ENCODE measurements at places on chromosomes 6 and 20.

- no peak for DNase-seq
Measured at GRCh38 chr6:52558266-52559000, 18.4 kb downstream of the TRAM2 start.

DNA sequence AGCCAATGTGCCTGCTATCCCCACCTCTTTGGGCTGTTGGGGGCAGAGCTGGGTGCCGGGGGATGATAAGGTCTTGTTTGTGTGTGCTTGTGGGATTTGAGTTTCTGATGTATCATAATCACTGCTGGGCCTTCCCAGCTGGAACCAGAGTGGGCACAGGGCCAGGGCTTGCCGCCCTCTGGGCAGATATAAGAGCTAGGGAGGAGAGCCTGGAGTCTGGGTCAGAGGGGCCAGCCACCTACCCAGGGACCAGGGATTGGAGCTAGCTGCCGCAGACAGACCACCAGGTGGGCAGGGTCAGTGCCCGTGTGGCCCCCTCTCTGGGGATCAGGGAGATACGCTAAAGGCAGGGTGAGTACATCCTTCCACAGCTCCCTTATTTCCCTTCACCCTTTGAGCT lies 3.1 kb upstream of the TLDC2 start:
- no peak for DNase-seq

DNA sequence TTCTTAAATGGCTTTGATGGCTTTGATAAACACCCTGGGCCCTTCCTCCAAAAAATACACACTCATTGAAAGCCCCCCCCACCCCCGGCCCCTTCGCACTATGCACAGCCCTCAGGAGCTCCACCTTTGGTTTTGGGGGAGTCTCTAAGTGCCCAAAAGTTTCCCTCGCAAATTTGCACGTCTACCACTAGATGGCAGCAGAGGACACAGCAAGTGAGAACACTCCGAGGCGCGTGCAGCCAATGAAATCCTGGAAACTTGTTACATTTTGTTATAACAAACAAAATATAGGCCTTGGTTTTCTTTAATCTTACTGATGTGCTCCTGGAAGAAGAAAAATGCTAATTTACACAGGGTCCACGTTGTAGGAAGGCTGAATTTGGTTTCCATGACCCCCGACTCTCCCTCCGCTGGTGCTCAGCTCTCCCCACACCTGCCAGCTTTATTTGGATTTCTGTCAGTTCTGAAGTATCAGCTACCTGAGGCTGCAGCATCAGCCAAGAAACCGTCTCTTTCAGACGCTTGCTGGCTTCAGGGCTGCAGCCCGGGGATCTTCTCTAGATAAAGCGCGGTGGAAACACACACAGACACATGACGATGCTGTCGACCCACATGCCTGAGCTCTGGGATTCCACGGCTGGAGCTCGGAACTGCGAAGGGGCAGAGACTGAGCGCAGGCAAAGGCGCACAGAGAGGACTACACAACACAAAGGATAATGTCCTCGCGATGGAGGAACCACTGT lies 148.3 kb upstream of the RPS6KA2 start:
- DNase-seq = peak; percentile 27

GRCh38 chr6:110537208-110538123 lies 61.1 kb upstream of the SLC22A16 start:
- DNase-seq = peak; percentile 96

GRCh38 chr20:14644306-14645097 lies 307.1 kb upstream of the FLRT3 start:
- DNase-seq = no peak

GRCh38 chr6:2021713-2022125 lies 223.7 kb downstream of the GMDS start:
- no peak for DNase-seq

DNA sequence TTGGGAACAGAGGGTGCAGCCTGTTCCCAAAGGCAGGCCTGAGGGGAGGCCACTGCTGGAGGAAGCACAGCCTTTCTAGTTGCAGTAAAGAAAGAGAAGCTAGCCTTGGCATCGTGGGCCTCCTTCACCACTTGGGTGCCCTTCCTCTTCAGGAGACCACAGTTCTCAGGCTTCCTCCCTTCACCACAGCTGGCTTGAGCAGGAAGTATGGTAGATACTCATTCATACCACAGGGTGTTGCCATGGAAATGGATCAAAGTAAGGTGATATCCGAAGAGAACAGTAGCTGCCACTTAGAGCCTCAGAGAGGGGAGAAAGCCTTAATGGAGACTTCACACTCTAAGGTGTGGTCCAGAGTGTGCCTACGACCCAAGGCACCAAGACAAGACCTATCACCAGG lies 120.4 kb upstream of the RIPOR2 start:
- no peak for DNase-seq

GRCh38 chr6:78810146-78810545 lies 57.2 kb upstream of the IRAK1BP1 start:
- DNase-seq = peak; percentile 12

DNA sequence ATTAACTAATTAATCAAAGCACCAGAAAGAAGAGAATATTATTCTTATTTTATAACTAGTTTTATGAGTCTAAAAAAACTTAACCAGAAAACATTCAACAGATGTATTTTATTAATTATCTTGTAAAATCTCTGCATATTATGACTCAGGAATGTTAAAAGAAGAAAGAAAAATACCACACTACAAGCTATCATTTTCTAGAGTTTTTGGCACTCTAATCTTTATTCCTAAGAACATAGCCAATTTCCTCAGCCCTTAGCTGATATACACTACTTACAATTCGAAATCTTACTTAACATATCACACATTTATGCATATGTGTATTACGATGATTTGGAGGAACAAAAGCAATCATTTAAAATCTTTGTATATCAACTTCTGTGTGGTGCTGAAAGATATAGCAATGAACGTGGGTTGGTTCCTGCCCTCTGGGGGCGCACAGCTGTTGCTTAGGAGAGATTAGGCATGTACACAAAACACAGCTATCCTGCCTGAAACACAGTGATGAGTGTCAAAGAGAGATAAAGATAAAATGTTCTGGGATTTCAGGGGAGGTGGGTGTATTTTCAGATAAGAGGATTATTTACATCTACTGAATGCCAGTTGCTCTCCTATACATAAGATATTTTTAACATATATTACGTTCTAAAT lies 404.5 kb downstream of the SYNE1 start:
- DNase-seq = peak; percentile 10

DNA sequence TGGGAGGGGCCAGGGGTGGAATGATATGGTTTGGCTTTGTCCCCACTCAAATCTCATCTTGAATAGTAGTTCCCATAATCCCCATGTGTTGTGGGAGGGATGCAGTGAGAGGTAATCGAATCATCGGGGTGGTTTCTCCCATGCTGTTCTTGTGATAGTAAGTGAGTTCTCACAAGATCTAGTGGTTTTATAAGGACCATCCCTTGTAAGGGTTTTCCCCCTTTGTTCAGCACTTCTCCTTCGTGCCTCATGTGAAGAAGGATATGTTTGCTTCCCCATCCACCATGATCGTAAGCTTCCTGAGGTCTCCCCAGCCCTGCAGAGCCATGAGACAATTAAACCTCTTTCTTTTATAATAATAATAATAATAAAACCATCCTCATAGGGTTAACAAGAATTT lies 88.8 kb upstream of the PRND start:
- DNase-seq = no peak
